ENCODE measurements at places on chromosomes 6 and 20. TPM values are rescaled to one million over a fixed set of nuclear protein-coding genes. Genes with fewer than 3 reads are reported as not detected.

Gene ABHD16A
- polyA plus RNA-seq, result 52.0 TPM

Gene LAMA2
- 4.5 TPM for polyA plus RNA-seq

Gene IPCEF1
- polyA plus RNA-seq, result 5.5 TPM

Gene RRAGD
- polyA plus RNA-seq, result 6.7 TPM

Gene TMEM14B
- 79.8 TPM for polyA plus RNA-seq

Gene PTCRA
- polyA plus RNA-seq, result not detected

Gene ULBP2
- polyA plus RNA-seq, result 0.34 TPM

Gene TMEM74B
- not detected for polyA plus RNA-seq

Gene AGER
- polyA plus RNA-seq, result 2.4 TPM

Gene OR2H1
- polyA plus RNA-seq, result not detected

Gene PAK5
- 0.03 TPM for polyA plus RNA-seq

Gene SYNDIG1
- polyA plus RNA-seq, result 0.60 TPM

Gene HDGFL1
- not detected for polyA plus RNA-seq

Gene SLC32A1
- polyA plus RNA-seq, result not detected

Gene TRIM38
- polyA plus RNA-seq, result 5.1 TPM

Gene ARHGAP40
- polyA plus RNA-seq, result not detected

Gene ZNF165
- 3.0 TPM for polyA plus RNA-seq

Gene PI16
- polyA plus RNA-seq, result 1.2 TPM

Gene ADGRF5
- polyA plus RNA-seq, result 1.4 TPM

Gene CABLES2
- polyA plus RNA-seq, result 3.5 TPM

Gene MYH7B
- 0.60 TPM for polyA plus RNA-seq

Gene VGLL2
- not detected for polyA plus RNA-seq

Gene B3GALT4
- 19.2 TPM for polyA plus RNA-seq

Gene HLA-DRA
- 137 TPM for polyA plus RNA-seq

Gene XKR7
- polyA plus RNA-seq, result 0.15 TPM

Gene VEGFA
- polyA plus RNA-seq, result 111 TPM

Gene NR2E1
- not detected for polyA plus RNA-seq

Measured in sigmoid colon (tissue), 7 donors.